ENCODE measurements at places on chromosomes 2 and 18. TPM values are rescaled to one million over a fixed set of nuclear protein-coding genes. Genes with fewer than 3 reads are reported as not detected.

GRCh38 chr2:3131636-3132326, 245.8 kb downstream of the EIPR1 start:
- no peak for DNase-seq

DNA sequence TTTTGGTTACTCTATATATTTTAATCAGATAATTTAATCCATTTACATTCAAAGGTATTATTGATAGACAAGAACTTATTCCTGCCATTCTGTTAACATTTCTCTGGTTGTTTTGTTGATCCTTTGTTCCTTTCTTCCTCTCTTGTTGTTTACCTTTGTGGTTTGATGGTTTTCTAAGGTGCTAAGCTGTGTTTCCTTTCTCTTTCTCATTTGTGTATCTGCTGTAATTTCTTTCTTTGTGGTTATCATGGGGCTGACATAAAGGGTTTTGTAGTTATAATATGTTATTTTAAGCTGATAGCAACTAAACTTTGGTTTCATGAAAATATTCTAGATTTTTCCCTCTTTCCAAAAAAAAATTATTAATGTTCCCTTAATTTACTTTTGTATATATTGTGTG, 179.2 kb downstream of the NDUFA10 start:
- DNase-seq: no peak

GRCh38 chr18:9629709-9630108, 15.3 kb upstream of the PPP4R1 start:
- DNase-seq: no peak

GRCh38 chr2:8577573-8577972, 104.3 kb upstream of the ID2 start:
- DNase-seq: no peak

Gene CD28
- 2.5 TPM for total RNA-seq

Gene CRYGD
- not detected for total RNA-seq

Gene DPP4
- total RNA-seq: 102 TPM

Gene CYP1B1
- total RNA-seq: 90.3 TPM

Gene NEB
- total RNA-seq: 0.31 TPM
